NCI-H187 treated with DMSO at 0.1 percent for 48 hours (cell line): ENCODE measurements at places on chromosomes 12 and 14.

DNA sequence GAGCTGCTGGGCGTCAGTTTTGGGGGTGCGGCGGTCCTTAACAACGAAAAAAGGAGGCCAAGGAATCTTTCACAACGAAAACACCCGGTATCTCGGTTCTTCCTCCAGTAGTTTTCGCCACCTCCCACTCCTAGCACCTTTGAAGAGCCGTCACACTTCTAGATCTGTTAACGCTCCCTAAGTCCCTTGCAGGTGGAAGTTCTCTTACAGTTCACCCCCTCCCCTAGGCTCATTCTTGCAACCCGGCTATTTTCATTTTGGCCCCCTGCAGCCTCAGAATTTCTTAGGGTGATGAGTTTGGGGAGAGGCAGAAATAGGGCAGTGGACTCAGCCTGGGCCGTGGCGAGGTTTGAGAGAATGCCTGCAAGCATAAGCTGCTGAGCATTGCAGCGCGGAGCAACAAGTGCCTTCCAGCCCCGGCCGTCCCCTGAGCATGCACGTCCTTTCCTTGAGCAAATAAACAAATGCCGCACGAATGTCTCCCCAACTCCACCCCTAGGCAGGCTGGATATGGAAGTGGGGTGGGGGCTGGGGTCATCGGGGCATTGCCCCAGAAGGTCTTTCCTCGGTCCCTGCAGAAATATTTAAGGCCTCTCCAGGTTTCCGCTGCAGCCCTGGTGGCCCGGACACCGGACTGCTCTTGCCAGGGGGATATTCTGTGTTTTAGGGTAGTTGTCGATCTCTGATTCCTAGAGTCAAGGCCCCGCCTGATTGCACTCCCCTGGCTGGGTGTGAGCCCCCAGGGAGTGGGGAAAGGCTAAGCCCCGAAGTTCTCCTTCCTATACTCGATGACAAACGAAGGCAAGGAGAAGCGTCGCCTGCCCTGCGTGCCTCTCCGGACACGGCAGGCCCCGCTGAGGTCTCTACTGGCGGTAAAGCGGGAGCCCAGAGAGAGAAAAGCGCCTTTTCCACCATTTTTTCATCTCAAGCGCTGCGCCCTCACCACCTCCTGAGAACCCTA lies 1.6 kb downstream of the RFX4 start:
- no peak for DNase-seq

DNA sequence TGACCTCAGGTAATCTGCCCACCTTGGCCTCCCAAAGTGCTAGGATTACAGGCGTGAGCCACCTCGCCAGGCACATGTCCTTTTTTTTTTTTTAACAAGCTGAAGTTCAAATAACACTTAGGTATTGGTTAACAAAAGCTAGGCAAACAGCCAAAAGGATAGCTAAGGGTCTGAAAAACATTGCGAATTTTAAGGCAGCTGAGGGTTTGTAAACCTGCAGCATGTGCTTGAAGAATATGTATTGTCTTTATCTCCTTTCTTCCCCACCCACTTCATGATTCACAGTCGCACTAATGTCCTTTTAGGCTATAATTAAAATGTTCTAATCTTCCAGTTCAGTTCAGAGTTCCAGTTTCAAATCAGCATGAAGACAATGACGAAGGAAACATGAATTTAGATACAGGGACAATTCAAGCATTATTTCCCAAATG lies 30.1 kb upstream of the CERS5 start:
- DNase-seq = no peak

DNA sequence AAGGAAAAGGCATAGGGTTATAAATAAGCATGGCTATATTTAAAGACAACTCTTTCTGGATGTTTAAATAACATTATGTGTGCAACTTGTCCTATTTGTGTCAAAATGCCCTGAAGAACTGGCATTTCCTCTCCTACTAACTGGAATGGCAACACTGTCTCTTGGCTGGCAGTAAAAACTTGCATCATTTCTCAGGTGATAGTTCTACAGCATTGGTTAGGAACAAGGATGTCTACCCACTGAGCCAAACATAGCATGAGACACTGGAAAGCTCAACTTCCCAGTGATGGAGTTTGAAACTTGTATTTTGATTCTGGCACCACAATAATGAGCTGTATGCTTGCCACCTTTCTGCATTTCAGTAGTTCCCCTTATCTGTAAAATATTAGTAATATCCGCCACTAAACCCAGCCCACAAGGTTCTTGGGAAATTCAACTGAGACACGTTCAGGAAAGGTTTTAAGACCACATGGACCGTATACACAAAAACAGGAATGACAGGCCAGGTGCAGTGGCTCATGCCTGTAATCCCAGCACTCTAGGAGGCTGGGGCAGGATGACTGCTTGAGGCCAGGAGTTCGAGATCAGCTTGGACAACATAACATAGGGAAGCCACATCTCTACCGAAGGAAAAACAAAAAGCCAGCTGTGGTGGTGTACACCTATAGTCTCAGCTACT lies 5.1 kb downstream of the SLC38A2 start:
- DNase-seq = no peak

DNA sequence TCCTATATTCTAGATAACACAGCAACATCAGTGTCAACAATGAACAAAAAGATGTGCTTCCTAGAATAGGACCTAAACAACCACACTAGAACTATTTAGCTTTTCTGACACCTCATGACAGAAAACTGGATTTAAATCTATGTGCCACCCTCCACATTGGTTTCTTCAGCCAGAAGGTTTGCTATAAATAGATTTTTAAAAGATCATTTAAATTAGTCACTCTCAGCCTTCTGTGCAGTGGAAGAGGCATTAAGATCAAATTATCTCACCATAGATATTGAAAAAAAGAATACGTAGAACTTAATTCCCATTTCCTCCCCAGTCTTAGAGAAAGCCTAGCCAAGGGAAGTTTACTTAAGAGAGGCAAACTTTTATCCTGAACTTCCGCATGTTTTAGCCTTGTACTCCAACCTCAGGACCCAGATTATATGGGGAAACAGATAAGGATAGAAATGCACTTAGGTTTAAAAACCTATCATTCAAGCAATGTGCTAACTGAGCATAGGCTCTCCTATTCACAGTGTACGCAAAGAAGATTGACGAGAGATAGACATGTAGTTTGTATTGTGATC lies 59.6 kb downstream of the NELL2 start:
- DNase-seq = no peak

DNA sequence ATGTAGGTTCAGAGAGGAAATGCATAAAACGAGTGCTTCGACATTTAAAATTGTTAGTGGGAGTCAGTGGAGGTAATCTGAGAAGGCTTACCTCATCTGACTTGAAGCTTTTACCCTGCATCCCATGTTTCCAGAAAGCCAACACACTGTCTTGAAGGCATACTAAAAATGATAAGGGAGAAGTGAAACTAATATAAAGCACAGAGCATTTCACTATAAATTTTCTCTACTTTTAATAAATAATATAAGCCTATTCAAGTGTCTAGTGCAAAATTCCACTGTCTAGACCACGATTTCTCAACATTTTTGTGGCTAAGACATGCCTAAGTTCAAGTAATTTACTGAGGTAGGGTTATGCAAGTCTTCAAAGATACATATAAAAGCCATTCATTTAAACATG lies 29.1 kb upstream of the CDKL1 start:
- no peak for DNase-seq

DNA sequence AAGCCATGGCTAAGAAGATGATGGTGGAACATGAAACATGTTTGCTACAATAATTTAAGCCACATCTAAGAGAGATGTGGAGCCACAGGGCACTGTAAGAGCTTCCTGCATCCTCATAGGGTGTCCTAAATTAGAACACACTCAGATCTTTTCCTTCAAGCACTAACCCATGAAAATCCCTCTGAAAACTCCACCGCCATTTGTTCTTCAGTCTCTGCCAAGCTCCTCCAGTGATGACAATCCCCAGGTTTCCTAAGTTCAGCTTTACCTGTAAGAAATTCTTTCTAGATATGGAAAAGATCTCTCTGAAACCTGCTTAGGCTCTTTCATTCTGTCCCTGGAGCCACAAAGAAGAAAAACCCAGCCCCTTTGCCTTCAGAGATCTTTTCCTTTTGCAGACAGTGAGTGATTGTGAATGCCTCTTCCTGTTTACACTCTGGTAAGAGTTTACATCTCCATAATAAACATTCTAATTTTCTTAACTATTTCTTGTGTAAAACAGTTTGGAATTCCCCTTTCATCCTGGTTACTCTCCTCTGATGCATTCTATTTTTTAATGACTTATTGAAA lies 907.2 kb downstream of the VRK1 start:
- no peak for DNase-seq

- no peak for DNase-seq
Observed at GRCh38 chr12:131000000-131000486, 46.3 kb downstream of the ADGRD1 start.

DNA sequence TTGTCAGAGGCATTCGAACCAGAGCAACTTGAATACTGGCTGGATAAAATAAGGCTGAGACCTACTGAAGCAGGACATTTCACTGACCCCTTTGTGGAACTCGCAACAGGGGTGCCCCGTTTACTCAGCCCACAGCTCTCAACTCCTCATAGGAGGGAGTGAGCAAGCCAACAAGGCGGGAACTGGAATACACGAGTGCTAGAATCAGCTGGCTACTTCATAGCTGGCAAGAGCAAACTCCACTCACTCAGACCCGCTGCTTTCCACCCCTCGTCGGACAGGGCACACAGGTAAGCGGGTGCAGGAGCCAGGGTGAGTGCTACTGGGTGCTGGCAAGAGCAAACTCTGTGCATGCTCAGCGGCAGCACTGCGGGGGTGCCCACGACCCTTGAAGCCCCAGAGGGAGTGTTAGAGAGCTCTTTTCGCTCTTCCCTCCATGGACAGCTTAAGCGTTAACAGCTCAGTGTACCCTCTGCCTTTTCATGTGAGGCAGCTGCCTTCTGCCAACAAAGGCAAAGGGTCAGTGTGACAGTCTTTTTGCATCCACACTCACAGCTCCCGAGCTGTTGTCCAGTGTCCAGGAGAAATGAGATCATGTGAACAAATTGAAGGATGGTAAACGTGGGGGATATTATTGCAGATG lies 15.7 kb downstream of the CAPZA3 start:
- DNase-seq = no peak

DNA sequence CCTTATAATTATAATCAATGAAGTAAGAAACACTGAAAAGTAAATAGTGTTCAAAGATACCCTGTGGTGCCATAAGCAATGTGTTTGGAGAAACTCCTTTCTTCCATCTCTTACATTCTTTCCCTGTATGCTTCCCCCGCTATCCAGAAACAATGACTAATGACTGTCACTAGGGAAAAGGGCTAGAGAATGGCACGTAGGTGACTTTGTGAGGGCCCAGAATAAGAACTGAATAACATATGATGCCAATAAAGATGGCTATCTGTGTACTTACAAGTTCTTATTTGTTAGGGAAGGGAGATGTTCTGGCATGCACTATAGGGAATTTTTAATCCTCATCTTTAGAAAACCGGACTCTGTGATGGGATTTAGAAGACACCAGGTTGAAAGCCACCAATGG lies 4.7 kb upstream of the KRT7 start:
- DNase-seq = no peak

DNA sequence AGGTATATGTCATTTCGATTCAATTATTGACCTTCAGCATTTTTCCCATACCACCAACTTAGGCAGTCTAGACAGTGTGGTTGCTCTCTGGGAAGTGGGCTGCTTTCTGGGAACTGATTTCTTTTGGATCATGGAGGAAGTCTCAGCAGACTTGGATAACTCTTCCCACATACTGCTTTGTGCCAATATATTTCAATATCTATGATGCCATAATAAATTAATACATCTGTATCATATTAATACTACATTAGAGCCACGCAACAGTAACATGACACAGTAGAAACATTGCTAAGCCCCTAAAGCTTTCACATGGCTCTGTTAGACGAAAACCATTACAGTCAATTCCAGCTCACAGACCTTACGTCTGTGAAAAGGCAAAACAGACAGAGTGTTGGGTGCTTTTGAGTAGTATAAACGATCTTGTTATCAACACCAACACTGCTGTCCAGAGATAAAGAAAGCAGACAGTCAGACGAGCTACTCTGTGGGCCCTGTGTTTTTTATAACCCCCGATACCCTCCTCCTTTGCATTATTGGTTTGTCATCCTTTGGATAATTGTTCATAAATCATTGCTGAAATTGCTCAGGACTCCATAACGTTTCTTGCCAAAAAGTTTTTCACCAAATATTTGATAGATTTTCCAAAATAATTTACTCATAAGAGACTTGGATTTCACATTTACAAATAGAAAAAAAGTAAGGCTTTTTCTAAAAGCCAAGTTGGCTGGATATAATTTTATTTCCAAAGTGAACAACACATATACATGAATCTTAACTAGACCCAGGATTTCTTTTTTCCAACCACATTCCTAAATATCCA lies 439.7 kb downstream of the ADAMTS20 start:
- no peak for DNase-seq

DNA sequence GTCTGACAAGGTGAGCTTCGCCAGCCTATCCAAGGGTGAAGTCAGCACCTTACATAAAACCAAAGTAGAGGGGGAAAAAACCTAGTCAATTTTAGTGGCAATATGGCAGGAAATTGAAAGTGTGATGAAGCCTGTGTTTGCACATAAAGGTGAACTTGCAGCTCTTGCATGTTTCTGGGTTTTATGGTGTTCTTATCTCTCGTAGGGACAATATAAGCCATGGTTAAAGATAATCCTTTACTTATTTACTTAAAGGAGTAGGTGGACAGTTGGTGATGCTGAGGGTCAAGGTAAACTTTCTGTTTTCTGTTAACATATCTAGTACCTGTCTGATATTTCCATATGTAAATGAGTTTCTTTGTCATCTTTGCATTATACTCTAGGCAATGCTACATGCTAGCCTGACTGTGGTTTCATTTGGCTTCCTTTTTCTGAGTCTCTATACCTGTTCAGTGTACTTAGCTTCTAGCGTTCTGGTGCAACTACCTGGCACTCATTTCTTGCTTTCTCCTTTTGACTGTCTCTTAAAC lies 32.8 kb downstream of the CCDC91 start:
- no peak for DNase-seq

DNA sequence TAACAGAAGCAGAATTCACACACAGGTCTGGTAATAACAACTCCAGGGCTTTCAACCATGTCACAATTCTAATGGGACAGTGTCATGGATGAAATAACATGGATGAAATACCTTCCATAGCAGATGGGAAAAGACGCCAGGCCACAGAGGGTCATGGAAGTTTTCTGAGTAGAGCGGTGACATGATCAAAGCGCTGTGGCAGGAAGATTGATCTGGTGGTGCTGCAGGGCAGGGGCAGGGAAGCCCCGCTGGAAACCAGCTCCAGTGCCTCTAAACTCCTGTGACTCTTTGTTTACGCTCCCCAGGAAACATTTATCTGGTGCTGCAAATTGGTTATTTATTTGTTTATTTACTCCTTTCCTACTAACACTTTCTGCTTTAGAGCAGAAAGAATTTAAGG lies 108.3 kb upstream of the HMGA2 start:
- no peak for DNase-seq

- no peak for DNase-seq
Observed at GRCh38 chr12:81095501-81096232, 17.8 kb downstream of the ACSS3 start.

DNA sequence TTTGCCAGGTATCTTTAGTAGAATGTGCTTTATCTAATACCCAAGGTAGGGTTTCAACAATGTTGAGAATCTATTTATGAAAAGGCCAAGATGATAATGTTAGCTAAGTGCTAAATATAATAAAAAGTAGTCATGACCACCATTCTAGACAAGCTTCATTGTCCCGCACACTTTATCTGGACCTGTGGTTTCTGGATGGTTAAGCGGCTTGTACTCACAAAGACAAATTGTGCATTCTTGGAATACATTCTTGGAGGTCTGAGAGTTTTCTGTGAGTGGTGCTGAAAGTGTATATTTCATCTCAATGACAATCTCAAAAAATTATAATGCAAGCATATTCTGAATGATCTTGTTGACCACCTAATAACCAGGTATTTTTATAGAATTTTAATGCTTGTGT lies 646.9 kb downstream of the DIO2 start:
- DNase-seq = no peak

- no peak for DNase-seq
Observed at GRCh38 chr14:105096206-105096875, 31.1 kb upstream of the GPR132 start.
